ENCODE measurements at places on chromosomes 12 and 14.

DNA sequence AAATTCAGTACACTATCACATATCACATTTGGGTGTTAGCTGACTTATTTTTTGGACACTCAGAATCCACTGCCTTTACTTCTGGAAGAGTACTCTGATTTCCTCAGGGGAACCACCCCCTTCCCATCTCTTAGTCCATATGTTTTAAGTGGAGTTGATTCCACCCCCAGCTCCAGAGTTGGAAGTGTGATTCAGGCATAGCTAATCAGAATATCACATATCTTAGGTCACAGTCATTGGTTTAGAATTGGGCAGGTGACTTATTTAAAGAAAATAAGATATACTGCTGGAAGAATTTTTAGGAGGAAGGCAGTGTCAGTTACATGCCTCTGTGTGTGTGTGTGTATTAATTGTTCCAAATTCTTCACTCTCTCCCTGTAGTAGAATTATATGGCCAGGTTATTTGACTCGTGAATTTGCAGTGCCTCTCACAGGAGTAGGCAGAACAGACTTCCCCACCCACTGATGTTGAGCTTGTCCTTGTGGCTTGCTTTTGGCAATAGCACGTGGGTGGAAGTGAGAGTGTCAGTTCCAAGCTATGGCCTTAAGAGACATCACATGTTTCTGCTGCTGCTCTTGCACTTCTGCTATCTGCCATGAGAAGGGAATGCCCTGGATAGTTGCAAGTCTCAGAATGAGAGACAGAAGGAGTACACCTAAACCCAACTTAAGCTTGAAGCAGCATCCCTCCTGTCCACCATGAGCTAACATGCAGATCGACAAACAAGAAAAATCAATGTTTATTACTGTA is 6.4 kb upstream of the GAS2L3 start:
- DNase-seq: peak; percentile 14

- no peak for DNase-seq
Observed at GRCh38 chr12:90084018-90084417, 375.4 kb upstream of the ATP2B1 start.

DNA sequence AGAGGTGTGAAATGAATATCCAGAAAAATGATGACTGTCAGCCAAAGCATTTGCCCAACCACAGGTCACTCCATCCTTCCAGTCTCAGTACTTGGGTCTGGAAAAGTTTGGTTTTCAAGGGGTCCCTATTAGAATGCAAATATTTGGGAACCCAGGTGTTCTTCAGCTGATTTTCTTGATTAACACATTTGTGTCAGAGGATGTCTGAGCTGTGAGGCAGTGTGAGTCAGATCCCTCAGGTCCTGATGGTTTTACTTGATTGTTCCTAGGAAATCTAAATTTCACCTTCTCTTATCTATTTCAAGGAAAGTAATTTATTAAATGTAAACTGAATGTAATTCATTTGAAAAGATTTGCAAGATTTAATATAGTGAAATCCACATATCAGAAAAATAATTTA is 71.5 kb downstream of the SSPN start:
- no peak for DNase-seq

DNA sequence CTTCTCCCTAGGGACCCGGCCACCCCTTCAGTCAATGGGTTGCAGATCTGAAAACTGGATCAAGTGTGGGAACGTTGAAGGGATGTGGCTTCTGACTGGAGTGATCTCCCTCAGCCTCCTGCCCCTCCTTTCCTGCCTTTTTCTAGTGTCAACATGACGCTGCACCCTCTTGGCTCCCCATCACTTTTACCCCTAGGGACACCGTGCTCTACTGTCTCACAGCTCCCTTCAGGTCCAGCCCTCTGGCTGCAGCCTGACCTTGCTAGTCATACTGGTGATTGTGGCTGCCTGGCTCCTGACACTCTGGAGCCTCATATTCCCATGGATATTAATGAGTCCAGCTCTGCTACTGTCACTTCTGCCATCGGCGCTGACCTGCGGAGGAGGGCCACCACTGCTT is 51.5 kb upstream of the RASSF3 start:
- DNase-seq: no peak

GRCh38 chr12:63064080-63064479 is 86.9 kb downstream of the AVPR1A start:
- no peak for DNase-seq

- DNase-seq: no peak
Observed at GRCh38 chr12:13087766-13088165, 15.7 kb downstream of the GSG1 start.

GRCh38 chr12:130965668-130966067 is 12.0 kb downstream of the ADGRD1 start:
- no peak for DNase-seq

GRCh38 chr12:46385438-46385837 is 12.9 kb upstream of the SLC38A2 start:
- no peak for DNase-seq

DNA sequence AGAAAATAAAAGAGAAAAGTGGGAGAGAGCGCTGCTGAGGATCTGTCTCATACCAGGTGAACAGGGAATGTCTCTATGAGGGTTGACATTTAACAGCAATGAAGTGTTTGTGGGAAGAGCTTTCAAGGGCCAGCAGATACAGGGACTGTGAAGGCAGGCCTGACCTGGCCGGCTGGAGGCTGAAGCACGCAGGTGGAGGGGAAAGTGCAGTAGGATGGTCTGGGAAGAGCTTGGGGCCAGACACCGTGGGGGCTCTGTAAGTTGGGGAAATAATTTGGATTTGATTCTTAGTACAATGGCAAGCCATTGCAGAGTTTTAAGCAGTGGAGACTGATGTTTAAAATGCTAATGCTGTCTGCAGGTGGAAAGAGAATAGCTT is 23.8 kb upstream of the DHRS2 start:
- DNase-seq: no peak

GRCh38 chr14:66174453-66174891 is 311.7 kb upstream of the CCDC196 start:
- DNase-seq: no peak

DNA sequence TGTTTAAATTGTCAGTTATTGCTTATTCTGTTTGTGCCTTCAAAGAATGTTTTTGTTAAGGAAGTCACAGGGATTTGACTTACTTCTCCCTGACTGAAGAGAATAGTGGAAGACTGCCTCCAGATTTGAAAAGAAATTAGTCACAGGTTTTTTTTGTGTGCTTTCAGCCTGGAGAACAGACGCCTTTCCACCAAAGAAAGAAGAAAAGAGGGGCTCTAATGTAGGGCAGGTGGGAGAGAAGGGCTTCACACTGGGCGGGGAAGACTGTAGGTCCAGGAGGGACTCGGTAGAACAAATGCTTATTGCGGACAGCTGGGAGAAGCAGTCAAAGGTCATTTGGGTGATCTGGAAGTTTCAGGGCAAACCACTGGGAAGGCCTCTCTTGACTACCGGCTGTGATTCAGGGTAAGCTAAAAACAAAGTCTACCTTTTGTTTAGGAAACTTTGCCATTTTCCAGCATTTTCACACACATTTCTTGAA is 76.8 kb downstream of the SAMD4A start:
- no peak for DNase-seq

DNA sequence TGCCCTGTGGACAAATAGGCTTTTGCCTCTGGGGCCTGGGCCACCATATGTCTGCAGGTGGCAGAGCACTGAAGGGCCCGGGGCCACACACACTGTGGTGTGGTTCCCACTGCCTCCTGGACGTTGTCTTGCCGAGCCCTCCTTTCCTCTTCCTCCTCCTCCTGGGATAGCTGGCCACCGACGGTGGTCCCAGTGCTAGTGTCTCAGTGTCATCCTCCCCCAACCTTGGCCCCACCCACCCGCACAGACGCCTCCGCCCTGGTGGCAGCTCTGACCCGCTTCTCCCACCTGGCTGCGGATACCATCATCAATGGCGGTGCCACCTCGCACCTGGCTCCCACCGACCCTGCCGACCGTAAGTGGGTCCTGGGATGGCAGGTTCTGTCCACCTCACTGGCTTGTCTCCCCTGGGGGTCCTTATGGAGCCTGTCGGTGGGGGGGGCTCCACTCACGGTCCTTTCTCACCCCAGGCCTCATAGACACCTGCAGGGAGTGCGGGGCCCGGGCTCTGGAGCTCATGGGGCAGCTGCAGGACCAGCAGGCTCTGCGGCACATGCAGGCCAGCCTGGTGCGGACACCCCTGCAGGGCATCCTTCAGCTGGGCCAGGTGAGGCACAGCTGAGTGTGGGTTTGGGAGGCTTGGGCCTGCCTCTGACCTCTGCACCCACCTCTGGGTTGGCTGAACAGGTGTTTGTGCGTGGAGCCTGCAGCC is 23.5 kb downstream of the HIP1R start:
- DNase-seq: no peak

- DNase-seq: peak; percentile 37
Observed at GRCh38 chr12:85468356-85469157, 188.5 kb downstream of the ALX1 start.

DNA sequence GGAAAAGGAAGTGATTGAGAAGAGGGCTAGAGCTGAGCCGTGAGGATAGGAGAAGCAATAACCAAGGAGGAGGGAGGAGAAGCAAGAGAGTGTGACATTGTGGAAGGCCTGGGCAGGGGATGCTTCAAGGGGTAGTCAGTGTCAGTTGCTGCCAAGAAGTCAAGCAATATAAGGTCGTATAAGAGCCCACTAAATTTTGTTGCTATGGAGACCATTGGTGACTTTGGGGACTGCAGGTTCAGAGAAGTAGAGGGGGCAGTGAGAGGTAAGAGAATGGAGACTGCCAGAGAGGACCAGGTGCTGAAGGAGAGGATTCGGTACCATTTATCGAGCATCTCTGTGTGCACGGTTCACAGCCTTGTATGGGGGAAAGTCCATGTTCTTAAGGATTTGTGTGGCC is 3.1 kb upstream of the ATXN3 start:
- DNase-seq: no peak

- DNase-seq: no peak
Observed at GRCh38 chr12:39033782-39034181, 128.4 kb upstream of the CPNE8 start.

DNA sequence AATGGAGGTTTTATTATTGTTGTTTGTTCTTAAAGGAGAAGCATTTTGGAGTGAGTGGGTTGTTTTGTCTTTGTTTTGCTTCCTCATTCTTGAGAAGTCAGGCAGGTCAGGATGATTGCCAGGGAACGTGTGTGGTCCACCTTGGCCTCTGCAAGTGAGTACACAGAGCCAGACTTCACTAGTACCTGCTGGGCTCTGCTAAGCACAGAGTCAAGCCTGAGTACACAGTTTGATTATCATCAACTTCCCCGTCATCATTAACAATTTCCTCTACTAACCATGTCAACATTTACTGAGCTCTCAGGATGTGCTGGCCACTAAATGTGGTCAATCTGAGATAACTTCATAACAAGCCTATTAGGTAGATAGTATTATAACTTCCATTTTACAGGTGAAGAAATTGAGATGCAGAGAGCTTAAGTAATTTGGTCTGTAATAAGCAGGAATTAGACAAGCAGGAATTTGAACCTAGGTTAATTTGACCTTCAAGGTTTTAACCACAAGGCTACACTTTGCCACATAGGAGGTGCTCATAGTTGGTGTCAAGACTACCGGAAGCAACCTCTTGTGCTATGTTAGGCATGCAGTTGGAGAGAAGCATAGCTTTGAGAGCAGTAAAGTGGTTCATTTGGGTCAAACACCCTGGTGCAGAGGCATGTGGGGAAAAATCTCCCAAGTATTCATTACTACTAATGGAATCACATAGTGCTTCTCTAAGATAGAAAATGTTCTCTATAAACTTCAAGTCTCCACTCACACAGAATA is 178.3 kb downstream of the NUAK1 start:
- no peak for DNase-seq

DNA sequence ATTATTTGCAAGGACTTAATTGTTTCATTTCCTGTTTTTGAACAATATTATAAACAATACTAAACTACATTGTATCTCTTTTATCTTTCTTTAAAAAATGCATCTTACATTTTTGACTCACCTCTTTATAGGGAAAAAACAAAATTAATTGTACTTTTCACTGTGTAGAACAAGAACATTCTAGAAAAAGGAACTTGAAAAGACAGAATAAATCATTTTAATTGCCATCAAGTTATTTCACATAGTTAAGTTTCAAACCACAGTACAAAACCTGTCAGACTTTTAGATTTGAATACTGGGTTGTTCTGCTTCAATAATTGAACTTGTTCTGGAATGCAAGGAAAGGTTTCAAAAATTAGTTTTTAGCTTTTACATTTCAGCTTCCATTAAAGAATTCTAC is 50.0 kb downstream of the SLC38A6 start:
- DNase-seq: no peak

GRCh38 chr14:61589691-61590581 is 105.4 kb upstream of the HIF1A start:
- peak; percentile 31 for DNase-seq

DNA sequence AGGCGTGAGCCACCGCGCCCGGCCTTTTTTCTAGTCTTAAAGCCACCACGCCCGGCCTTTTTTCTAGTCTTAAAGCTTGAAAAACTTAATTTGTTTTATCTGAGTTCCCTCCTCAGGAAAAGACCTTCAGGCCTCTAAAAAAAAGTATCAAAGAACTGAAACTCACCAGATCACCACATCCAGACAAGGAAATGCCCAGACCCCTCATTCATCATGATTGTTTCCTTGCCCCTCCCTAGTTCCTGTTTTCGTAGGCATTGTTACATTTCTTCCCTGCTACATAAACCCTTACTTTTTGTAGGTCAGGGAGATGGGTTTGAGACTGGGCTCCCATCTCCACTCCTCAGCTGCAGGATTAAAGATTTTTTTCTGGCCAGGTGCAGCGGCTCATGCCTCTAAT is 21.1 kb upstream of the VWF start:
- DNase-seq: no peak

GRCh38 chr12:126507231-126507630 is 1442.0 kb downstream of the AACS start:
- DNase-seq: no peak

DNA sequence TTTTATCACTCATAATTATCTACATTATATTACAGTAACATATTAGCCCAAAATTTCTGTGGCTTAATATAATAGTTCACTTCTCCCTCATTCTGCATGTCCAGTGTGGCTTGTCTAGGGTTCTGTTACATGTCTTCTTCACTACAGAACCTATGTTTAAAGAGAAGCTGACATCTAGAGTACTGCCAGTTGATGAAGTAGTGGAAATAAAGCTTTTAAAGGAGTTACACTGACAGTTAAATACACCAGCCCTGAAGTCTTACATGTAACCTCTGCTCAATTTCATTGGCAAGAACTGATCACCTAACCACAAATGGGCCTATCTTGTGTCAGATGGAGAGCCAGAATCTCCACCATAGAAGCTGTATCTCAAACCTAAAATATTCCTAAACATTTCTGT is 32.9 kb downstream of the RPS6KA5 start:
- no peak for DNase-seq

GRCh38 chr12:80781313-80781712 is 64.6 kb downstream of the MYF5 start:
- DNase-seq: no peak
